Activated CD4-positive, alpha-beta T cell treated with anti-CD3 and anti-CD28 coated beads, Interleukin-2, amount 50 U/mL, for 4 hours (primary cell): ENCODE measurements at places on chromosomes 12 and 14.

DNA sequence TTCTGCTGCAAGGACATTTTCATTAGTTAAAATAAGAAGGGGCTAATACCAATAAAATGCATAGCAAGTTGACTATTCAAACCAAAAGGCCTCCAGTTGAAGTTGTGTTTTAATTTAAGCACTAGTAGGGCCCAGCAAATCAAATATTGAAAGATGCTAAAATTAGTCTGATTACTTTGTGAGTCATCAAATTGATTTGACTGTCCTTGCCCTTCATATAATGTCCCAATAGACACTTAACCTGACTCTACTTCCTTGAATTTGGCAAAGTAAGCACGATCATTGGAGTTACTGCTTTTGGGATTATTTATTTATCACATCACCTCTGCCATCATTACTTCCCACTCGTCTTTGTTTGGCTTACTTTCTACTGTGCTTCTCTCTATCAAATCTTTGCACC lies 798.5 kb downstream of the DIO2 start:
- no peak for DNase-seq

- DNase-seq: no peak
Observed at GRCh38 chr14:100898465-100898864, 5.1 kb downstream of the RTL1 start.

- DNase-seq: no peak
Observed at GRCh38 chr12:108753976-108754375, 22.7 kb upstream of the CORO1C start.

DNA sequence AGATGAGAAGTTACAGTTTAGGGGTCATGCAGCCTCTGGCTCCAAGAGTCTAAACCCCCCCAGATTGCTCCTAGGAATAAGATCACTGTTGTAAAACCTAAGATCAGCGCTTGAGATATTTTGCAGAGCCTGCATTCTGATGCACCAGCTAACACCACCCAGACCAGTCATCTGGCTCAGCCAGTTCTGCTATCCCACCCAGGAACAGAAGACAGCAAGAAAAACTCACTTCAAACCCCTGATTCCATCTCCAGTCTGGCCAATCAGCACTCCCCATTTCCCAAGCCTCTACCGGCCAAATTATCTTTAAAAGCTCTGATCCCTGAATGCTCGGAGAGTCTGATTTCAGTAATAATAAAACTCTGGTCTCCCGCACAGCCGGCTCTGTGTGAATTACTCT lies 158.6 kb downstream of the ZNF664 start:
- no peak for DNase-seq

GRCh38 chr12:63323942-63324341 lies 172.9 kb upstream of the AVPR1A start:
- no peak for DNase-seq

DNA sequence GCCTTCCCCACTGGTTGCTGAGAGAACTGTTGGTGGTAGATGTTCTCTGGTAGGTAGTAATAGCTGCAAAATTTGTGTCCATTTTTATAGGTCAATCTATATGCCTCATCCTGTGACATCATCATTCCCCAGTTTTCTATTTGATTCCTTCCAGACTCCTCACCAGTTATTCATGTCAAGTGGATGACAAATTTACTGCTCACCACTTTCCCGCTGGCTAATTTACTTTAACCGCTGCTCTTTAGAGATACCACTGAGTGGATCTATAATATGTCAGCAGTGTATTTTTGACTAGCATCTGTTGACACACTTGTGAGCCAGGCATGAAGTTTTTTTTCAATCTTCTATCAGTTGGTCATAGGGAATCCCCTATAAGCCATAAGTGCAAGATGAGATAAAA lies 24.6 kb downstream of the GPR65 start:
- DNase-seq: no peak

- no peak for DNase-seq
Observed at GRCh38 chr12:93838193-93838592, 161.0 kb downstream of the CRADD start.

- no peak for DNase-seq
Observed at GRCh38 chr12:6104027-6104426, 20.4 kb downstream of the VWF start.

DNA sequence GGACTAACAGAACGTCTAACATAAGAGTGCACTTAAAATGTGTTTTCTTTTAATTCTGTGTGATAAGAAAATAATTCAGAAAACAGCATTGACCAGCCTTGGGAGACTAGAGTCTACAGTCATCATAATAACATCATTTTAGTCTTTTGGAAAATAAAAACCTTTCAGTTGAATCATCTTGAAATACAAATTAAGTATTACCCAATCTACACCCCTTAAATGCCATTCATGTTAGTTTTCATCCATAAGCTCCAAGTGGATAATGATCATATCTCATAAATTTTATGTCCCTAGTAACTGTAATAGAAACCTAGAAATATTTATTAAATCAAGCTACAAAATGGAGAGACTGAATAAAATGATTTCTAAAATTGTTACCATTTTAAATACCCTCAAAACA lies 32.4 kb downstream of the EPS8 start:
- no peak for DNase-seq

- no peak for DNase-seq
Observed at GRCh38 chr12:103905730-103906349, 24.4 kb upstream of the HSP90B1 start.
